Neural crest cell (in vitro differentiated cells): ENCODE measurements at places on chromosomes 2 and 18. TPM values are rescaled to one million over a fixed set of nuclear protein-coding genes. Genes with fewer than 3 reads are reported as not detected.

GRCh38 chr2:108565778-108566375, 31.6 kb downstream of the LIMS1 start:
- DNase-seq: no peak

DNA sequence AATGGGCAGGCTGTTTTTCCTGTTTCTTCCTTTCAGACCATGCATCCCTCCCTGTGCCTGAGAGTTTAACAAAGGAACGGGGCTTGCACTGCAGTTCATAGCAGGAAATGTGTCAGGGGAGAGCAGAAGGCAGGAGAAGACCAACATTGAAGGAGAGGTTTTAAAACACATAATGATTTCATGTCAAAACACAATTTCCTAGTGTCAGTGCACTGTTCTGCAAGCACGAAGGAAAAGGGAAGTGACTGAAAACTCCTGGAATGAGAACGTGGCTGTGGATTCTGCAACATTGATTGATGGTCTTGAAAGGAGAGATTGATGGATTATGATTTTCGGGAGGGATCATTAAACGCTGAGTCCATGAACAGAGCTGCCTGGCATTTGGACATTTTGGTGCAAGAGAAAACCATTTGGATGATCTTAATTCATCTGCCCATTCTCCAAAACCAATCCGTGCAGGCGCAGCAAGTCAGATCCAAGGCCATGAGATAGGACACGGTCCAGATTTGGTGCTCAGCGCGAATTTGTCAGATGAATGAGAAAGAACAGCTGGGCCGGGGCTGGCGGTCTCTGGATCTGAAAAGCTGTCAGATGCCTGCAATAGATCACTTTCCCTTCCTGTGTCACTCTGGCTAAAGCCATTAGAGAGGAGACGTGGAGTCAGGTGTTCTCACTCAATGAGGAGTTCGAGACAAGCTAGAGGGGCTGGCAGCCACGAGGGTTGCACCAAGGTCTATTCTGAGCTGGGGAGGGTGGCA, 38.4 kb downstream of the C1QL2 start:
- DNase-seq: no peak

- DNase-seq: no peak
Observed at GRCh38 chr2:127097471-127097765, 9.5 kb downstream of the BIN1 start.

DNA sequence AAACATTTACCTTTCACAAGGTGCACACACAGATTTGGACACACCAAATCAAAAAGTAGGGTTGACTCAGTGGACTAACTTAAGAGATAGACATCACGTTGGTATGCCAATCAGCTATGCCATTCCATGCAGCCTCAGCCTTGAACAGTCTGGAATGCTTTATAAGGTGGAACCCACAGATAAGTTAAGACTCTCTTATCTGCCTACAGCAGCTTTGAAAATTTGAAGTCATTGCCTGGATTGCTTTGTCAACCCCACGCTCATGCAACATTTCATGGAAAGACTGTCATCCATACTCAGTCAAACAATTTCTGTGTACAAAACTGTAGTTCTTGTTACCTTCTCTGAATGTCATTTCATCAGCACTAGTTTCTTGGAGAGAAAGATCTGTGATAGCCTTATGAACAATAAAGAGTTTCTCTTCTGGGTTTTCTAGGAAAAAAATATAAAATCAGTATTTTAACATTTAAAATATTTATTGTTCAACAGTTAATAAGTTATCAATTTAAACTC, 1.2 kb downstream of the ERMN start:
- no peak for DNase-seq

DNA sequence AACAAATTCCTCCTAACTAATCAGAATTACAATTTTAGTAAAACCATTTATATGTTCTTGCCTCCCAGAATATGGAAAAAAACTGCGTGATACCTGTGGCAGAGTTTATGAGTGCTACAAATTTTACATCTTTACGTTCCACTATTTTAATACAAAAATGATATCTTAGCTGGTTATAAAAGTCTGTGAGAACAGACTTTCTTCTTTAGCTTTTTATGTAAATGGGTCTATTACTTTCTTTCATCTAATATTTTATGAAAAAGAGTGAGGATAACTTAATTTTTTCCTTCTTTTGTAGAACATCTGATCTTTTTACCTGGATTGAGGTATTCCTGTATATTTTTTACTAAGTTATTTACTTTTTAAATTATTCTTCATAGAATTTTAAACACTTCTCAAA, 22.1 kb upstream of the REG3A start:
- DNase-seq: no peak

The SULT1C4 gene
- 7.7 and 8.0 TPM in 2 replicates for total RNA-seq

The FAM110C gene
- total RNA-seq: 0.07 and 0.09 TPM in 2 replicates

The POU3F3 gene
- total RNA-seq: 26.7 and 27.1 TPM in 2 replicates

The DPY30 gene
- 84.5 and 85.1 TPM in 2 replicates for total RNA-seq
